Neural crest cell (in vitro differentiated cells): ENCODE measurements at places on chromosomes 7 and 10. TPM values are rescaled to one million over a fixed set of nuclear protein-coding genes. Genes with fewer than 3 reads are reported as not detected.

The PYROXD2 gene
- 5.0 and 5.7 TPM in 2 replicates for total RNA-seq

The PTPN12 gene
- total RNA-seq: 88.2 and 91.1 TPM in 2 replicates

The DNAJC30 gene
- total RNA-seq: 11.1 and 11.4 TPM in 2 replicates

The PCBD1 gene
- total RNA-seq: 38.2 and 38.3 TPM in 2 replicates

The NODAL gene
- total RNA-seq: not detected in 2 replicates

The PAPSS2 gene
- 1.3 and 2.7 TPM in 2 replicates for total RNA-seq

The VIPR2 gene
- 0.09 and 0.16 TPM in 2 replicates for total RNA-seq

The CYP2C19 gene
- total RNA-seq: not detected in 2 replicates

The CFAP46 gene
- total RNA-seq: 3.7 and 4.4 TPM in 2 replicates

The TMEM184A gene
- not detected in 2 replicates for total RNA-seq

The C7orf33 gene
- total RNA-seq: not detected in 2 replicates

The GBX1 gene
- 2.0 and 2.4 TPM in 2 replicates for total RNA-seq

The UTF1 gene
- total RNA-seq: not detected in 2 replicates

The OPN1SW gene
- total RNA-seq: not detected in 2 replicates

The WIPF3 gene
- total RNA-seq: 4.0 and 5.1 TPM in 2 replicates

The NUTM2E gene
- 1.6 and 2.0 TPM in 2 replicates for total RNA-seq

The DENND10 gene
- 48.1 and 49.3 TPM in 2 replicates for total RNA-seq

The PAPOLB gene
- total RNA-seq: 0.23 and 0.26 TPM in 2 replicates
